ENCODE measurements at places on chromosomes 2 and 18.

- no peak for DNase-seq
Observed at GRCh38 chr18:67550872-67551520, 34.5 kb upstream of the DSEL start.

DNA sequence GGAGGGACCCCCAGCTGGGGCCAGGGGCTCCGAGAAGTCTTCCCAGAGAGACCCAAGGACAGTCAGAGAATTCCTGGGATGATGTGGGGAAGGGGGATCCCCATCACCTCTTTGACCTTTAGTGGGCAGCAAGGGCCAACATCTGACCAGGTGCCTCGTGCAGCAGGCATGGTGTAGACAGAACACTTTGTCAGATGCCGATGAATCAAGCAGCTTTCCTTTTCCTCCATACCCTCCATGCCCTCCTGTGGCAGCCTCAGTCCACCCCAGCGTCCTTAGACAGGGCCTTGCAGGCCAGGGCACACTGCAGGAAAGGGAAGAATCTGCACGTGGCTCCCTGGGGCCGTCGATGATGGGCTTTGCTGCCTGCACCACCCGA lies 26.3 kb downstream of the GPR55 start:
- no peak for DNase-seq

DNA sequence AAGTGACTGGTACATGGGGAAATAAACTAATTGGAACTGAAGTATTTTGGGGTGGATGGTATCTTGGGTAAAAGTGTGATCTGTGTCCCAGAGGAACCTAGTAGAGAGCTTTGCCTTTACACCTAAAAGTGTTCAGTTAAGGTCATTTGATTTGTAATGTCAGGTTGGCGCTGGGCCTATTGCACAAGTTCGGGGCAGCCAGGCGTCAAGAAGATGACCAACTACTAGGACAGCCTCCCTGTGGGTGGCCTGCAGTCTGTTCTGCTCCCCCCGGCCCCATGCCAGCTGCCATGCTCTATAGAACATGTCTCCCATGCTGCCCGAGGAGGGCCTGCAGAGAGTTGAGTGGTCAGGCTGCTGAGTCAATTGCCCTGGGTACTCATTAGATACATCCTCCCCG lies 10.1 kb downstream of the RRM2 start:
- no peak for DNase-seq

DNA sequence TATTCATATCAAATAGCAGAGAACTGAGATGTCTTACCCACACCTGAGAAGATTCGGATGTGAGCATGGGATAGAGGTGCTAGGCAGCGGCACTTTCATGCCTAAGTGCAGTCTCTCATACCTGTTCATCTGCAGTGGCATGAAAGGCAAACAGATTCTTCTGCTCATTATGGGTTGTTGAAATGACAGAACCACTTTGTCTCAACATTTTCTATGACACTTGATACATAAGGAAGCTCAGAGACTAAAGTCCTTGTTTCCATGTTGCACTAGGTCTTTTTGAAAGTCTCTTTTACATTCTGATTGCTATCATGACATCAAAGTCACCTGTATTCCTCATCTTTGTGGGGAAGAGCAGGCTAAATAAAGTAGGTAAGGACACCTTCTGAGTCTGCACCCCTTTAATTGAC lies 8.0 kb upstream of the SCN1A start:
- no peak for DNase-seq

DNA sequence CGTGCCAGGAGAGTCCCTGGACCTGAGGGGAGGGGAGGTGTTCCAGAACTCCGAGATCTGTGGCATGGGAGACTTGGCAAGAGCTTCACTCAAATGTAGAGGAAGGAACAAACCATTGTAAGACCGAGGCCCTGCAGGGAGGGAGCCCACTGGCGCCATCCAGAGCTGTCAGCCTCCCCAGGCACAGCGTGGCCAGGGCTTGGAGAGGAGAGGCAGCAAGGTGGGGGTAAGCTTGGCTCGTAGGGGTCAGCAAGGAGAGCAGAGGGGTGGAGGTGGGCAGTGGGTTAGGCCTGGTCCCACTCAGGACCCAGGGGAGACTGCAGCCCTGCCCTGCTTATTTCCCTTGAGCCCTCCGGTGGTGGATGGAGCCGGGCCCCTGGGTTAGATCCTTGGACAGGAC lies 3.6 kb downstream of the TMEM177 start:
- no peak for DNase-seq

GRCh38 chr2:226118471-226119429 lies 680.9 kb downstream of the IRS1 start:
- DNase-seq, result peak; percentile 95

- DNase-seq, result no peak
Observed at GRCh38 chr18:48930926-48931325, 19.8 kb downstream of the SMAD7 start.

DNA sequence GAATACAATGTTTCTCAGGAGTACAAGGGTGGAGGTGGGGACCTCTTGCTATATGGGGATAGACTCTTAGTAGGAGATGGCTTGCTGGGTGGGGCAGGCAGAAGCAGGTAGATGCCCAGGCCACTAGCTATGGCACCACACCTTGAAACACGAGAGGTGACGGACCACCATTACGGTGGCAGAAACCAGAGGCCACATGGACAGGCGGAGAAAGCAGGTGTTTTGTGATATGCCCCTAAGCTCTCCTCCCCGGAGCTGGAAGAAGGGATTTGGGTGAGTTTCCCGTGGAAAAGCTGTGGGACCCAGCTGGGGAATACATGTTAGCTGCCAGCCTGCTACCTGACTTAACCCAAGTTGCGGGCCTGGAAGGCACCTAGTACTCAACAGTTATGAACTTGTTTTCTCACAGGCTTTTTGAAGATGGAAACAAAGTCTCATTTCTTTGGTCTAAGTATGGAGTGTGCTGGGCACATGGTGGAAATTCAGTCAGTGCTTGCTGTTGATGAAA lies 16.7 kb downstream of the PLA2R1 start:
- no peak for DNase-seq

DNA sequence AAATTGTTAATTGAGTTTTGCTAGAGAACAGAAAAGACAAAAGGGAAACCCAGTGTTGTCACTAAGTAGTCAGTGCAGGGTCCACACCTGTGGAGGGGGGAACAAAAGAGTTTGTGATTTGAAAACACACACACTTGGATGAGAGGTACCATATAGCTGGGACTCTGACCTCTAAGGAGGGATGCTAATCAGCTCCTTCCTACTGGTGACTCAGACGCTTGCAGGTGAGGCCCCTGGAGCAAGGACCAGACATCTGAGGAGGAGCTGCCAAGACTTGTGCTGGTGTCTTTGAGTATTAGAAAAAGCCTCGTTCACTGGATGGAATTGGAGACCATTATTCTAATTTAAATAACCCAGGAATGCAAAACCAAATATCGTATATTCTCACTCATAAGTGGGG lies 146.4 kb upstream of the MAP2 start:
- no peak for DNase-seq

- DNase-seq, result no peak
Observed at GRCh38 chr2:43047187-43047780, 179.1 kb downstream of the ZFP36L2 start.

GRCh38 chr2:109032229-109032820 lies 43.3 kb upstream of the EDAR start:
- peak; percentile 8 for DNase-seq

GRCh38 chr18:54736981-54737380 lies 91.3 kb upstream of the RAB27B start:
- DNase-seq, result no peak

GRCh38 chr2:219423652-219424377 lies 5.6 kb downstream of the DES start:
- no peak for DNase-seq

- DNase-seq, result no peak
Observed at GRCh38 chr18:34932792-34933466, 108.3 kb upstream of the MAPRE2 start.

DNA sequence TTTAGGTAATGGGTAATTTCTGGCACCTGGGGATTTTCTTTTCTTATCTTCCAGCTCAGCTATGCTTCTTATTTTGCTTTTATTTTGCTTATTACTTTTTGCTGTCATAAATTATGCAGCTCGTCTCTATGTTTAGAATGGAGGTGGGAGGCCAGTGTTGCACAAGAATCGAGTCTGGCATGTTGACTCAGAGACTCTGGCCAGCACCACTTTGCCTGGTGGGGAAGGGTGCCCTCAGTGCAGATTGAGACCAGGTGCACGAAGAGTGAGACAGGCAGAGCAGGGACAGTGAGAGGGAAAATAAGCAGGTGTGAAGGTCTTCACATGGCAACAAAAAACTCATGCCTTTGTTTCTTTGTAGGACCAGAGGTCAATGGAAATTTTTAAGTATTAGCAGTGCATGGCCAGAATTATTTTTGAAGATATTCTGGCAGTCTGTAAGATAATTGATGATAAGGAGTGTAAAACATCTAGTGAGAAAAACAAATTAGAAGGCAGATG lies 59.2 kb upstream of the SLC5A7 start:
- no peak for DNase-seq

DNA sequence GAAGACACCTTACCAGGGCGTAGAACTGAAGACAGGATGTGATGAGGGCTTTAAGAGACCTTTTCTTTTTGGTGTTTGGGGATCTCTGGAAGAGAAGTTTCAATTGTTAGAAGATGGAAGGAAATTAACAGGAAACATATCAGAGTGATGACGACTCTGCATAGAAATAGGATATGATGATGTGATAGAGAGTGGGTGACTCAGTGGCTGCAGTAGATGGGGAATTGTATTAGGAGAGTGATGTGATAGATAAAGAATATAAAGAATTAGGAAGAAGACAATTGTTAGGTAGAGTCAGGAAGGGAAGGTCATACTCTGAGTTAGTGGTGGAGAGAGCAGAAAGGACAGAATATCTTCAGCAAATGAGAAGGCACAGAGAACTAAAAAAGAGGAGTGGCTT lies 593.9 kb downstream of the NYAP2 start:
- peak; percentile 42 for DNase-seq

DNA sequence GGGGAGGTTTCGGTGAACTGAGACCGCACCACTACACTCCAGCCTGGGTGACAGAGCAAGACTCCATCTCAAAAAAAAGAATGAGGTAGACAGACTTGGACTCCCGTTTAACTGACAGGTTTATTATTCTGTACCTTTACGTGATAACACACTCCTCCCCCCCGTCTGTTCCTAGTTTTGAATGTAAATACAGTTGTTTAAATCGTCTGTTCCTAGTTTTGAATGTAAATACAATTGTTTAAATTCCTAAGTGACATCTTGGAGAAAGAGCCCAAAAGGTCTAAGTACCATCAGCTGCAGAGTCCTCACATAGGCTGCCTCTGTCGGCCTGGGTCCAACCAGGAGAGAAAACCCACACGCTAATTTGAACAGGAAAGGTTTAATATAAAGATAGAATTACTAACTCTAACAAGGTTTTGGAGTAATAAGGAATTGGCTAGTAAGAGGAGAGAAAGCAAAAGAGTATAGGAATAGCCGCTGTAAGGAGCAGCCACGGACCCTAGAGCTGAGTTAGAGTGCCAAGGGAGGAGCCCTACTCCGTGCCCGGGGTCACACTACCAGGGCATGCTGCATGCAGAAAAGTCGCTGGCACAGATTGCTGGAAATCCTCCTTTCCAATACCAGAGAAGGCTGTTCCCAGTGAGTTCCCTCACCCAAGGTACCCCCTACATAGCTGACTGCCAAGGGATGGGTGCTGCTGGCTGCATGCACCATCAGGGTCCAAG lies 83.5 kb upstream of the RANBP2 start:
- no peak for DNase-seq

DNA sequence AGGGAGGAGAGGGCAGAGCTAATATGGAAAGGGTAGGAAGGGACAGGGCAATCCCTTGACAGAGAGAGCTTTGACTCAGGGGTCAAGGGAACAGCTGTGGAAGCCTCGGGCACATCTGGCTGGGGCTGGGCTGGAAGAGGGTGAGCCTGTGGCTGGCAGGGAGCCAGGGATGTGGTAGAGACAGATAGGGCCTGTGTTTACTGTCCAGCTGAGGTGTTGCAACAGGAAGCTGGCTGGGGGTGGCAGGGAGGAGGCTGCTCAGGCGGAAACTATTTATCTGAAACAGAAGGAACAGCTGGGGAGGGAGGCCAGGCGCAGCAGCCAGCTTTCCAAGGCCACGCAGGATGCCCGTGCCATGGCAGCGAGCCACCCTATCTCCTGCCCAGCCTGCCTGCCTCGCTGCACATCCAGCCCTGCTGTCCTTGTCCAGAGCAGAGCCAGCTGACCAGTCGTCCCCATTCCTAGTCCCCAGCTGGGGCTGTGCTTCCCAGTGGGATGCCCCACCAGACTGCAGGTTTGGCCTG lies 264.7 kb downstream of the CYP26B1 start:
- peak; percentile 95 for DNase-seq

- no peak for DNase-seq
Observed at GRCh38 chr2:169438466-169439072, 40.7 kb upstream of the BBS5 start.

GRCh38 chr2:188024811-188025210 lies 266.9 kb upstream of the GULP1 start:
- DNase-seq, result peak; percentile 36

- no peak for DNase-seq
Observed at GRCh38 chr2:70718736-70719135, 49.3 kb downstream of the ADD2 start.

DNA sequence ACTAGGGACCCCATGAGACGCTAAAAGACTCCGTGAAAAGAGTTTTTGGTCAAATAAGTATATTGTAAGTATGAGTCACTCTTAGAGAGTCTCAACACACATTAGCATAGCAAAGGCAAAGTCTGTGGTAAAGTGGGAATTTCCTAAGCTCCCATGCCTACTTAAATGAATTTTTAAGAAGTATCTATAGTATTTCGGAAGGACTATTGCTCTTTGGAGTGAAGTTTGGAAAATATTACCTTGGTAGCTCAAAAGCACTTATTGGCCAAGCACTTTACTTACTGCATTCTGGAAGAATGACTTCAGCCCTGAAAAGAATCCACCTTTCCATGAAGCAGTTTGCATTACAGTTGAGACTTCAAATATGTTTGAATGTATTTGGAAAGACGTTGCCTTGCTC lies 57.1 kb downstream of the CAVIN2 start:
- peak; percentile 50 for DNase-seq

DNA sequence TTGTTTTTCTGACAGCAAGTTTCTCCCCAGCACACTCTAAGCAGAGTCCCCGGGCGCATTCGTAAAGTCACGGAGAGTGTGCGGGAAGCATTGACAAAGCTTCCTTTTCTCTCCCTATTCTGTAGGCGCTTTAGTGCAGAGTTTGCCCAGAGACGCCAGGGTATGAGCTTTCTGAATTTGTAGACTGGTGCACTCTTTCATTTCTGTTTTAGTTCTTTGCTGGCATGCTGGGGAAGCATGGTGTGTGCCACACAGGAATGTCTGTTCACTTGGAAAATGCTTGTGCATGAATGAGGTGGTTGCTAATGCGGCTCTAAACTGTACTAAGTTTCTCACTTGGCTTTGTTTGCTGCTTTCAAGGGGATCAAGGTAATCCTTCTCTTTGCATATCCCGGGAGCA lies 102.6 kb downstream of the RTN4 start:
- DNase-seq, result no peak

GRCh38 chr18:75016025-75016717 lies 192.8 kb downstream of the PTGR3 start:
- DNase-seq, result no peak
